GOT3 (cell line): ENCODE measurements at places on chromosomes 1 and 21.

DNA sequence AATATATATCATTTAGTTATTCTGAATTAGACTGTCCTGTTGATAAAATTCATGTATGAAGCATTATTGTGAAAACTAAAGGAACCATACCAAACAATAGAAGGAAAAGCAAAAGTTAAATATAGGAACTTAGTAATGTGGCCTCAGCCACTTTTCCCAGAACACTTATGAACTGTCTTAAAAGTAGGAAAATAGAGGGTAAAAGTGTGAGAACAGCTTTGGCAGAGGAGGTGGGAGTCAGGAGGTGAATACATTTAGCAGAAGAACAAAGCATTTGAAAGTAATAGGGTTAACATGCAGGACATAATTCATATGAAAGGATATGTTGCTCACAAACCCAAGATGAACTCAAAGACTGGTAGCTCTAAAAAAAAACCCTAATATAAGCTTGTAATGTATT is 121.9 kb downstream of the KCNT2 start:
- no peak for DNase-seq

- DNase-seq = no peak
Observed at GRCh38 chr21:40433538-40433937, 413.4 kb downstream of the DSCAM start.

GRCh38 chr1:245336149-245336983 is 181.6 kb downstream of the KIF26B start:
- DNase-seq = no peak

GRCh38 chr21:41655259-41655658 is 111.6 kb downstream of the RIPK4 start:
- no peak for DNase-seq

DNA sequence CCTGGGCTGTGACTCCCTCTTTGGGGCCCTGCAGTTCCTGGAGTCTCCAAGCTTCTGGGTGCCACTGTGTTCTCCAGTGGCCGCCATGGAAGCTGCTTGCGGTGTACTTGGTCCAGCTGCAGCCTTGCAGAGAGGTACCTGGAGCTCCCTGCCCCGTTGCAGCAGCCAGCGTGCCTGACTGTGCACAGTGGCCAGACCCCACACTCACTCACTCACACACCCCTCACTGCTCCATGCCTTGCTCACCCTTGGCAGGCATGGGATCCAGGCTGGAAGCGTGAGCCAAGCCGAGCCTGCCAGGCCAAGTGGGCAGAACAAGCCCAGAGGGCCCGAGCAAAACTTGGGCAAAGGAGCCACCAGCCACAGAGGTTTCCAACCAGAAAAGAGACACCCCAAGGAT is 43.0 kb downstream of the MATN1 start:
- no peak for DNase-seq

DNA sequence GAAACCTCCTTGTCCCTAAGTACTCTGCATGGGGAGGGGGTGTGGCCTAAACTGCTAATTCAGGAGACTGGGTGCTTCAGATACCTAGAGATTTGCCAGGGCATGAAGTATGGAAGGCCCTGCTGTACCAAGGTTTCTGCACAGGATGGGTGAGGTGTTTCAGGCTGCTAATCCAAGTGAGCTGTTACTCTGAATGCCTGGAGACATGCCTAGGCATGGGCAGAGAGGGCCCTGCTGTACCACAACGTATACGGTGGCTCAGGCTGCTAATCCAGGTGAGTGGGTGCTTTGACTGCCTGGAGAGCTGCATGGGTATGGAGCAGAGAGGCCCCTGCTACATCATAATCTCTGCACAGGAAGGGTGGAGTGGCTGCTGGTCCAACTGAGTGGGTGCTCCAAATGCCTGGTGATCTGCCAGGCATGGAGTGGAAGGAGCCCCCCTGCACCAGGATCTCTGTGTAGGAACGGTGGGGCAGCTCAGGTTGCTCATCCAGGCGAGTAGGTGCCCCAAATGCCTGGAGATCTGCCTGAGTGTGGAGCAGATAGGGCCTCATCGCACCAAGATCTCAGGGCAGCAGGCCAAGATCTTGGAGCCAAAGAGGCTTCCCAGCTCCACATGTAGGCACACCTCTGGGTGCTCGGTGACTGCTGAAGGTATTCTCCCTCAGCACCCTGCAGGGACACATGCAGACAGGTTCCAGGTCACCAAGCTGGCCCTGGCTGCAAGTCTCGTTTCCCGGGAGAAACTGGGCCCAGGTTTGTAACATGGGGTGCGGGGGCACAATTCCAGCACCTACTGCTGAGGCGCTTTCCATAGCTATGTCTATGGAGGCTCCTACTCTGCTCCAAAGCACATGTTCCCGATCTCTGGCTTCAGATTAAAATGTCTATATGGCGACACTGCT is 252.5 kb upstream of the PLXNA2 start:
- no peak for DNase-seq

DNA sequence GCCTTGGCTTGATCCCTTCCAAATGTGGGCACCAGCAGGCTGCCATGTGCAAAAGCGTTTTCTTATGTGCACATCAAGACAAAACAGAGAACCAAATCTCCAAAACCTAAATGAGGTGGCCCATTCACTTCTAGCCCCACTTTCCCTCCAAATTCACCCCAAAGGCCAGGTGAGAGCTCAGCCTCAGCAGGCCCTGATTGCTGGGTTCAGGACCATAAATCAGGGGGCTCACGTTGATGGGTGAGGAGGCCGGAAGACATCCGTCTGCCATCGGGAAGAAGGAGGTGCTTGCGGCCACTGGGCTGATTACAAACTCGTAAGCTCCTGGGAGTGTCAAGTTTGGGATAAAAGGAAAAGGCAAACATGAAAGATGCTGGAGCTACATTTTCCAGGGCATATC is 86.7 kb upstream of the CLDN14 start:
- no peak for DNase-seq

GRCh38 chr1:13582713-13583443 is 754 bp upstream of the PDPN start:
- no peak for DNase-seq

DNA sequence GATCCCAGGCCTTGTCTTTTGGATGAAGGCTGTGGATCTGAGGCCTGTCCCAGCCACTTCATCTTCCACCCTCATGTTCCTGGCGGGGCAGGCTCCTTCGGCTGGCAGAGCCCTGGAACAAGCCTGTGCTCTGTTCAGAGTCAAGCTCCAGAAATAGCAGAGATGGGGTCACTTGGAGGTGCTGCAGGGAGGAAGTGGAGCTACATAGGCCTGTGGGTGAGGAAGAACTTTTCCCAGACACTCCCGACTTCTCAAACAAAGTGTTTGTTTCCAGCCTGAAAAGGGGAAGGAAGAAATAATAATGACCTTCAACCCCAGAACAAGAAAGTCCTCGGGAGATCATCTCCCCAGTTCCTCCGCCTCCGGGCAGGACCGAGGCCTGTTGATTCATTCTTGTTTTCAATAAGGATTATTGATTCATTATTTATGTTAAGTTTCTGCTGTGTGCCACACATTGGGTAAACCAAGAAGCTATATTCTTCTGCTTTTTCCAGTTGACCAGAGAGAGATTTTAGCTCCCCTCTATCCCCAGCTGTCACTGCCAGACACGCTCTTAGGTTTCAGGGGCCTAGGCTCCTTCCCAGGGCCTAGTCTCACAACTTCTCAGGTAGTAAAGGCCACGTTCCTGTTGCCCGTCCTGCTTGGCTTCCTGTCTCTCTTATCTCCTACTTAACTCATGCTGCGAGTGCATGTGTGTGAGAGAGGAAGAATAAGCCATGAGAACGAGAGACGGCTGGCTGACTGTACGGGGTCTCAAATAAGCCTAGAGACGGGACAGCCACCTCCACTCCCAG is 16.9 kb downstream of the IKBKE start:
- no peak for DNase-seq

DNA sequence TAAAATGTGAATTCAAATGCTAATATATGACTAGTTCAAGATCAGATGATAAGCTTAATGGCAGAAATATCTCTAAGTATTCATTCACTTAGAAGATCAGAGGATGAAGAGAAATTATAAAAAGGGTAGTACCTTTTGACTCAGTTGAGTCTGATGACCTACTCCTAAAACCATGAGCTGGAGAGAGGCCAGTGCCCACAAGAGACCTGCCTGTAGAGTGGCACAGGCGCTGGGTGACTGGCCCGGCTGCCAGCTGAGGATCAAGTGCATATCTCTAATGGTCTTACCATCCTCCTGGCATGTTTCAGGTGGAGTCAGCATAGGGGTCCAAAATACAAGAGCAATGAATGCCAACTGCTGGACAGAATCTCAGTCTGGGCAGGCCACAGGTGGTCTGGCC is 14.1 kb downstream of the DDAH1 start:
- DNase-seq = no peak

DNA sequence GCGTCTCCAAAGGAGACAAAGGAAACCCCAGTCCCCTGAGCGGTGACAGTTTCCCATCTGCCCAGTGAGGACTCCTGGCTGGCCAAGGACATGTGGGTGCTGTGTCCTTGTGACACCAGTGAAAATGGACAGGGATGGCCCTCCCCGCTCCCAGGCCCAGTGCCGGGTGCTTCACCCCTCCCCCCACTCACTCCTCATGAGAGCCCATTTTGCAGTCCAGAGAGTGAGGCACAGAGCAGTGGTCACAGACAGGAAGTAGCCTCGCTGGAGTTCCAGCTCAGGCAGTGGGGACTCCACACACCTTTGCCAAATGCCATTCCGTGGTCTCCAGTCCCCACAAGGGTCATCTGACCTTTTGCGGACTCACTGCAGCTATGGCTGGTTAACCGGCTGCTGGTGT is 642.9 kb downstream of the PTPRU start:
- no peak for DNase-seq

GRCh38 chr1:89590341-89591080 is 42.4 kb upstream of the LRRC8C start:
- no peak for DNase-seq

GRCh38 chr1:36136535-36136934 is 11.5 kb upstream of the COL8A2 start:
- DNase-seq = no peak

DNA sequence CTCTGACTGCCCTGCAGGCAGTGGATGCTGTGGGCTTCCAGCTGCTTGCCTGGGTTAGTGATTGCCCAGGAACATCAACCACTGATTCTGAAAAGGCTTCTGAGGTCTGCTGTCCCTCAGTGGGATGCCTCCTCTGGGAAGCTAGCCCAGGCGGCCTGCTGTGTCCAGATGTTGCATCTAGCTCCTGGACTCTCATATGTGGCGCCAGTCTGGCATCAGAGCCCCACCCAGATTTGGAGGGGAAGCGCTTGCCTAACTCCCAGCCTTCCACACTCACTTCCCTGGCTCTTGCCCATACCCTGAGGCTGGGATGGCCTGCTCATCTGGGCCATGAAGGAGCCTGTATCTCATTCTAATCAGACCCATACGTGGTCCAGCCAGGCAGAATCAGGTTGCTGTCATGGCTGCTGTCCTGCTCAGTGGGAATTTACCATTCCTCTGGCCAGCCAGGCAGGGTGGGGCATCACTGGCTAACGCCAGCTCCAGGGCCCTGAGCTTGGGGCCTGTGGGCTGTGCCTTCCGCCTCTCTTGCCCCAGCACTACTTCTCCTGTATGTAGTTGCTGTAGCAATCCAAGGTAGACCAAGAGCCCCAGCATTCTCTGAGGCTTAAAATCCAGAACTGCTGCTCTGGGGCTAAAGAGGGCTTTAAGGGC is 4.1 kb downstream of the CSF1 start:
- no peak for DNase-seq

- no peak for DNase-seq
Observed at GRCh38 chr1:110487726-110488125, 31.2 kb downstream of the KCNA10 start.
